Amniotic stem cell (primary cell): ENCODE measurements at places on chromosomes 1 and 21.

DNA sequence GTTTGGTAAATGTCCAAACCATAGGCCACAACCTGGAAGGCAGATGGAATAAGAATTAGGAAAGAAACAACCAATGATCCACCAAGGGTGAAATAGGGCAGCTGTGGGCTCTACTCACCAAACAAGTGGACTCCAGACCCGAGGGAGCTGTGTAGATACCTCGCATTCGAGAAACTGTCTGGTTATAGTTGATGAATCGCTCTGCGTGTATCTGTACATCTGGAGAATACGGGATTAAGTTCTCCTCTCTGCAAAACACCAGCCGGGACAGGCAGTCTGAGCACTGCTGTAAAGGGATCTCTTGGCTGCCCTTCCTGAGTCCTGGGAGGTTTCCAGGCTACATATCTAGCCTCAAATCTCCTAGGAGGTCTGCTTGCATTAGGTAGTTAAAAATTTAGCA lies 9.4 kb upstream of the UBR4 start:
- no peak for DNase-seq

DNA sequence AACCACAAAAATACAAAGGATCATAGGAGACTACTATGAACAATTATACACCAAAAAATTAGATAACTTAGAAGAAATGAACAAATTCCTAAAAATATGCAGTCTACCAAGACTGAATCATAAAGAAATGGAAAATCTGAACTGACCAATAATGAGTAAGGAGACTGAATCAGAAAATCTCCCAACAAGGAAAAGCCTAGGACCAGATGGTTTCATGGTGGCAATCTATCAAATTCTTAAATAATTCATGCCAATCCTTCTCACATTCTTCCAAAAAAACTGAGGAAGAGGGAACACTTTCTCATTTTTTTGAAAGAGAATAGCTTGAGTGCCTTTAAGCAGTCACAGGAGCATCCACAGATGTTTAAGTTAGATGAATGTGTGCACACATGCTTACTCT lies 31.8 kb upstream of the DISP1 start:
- no peak for DNase-seq

- no peak for DNase-seq
These were observed 54.4 kb downstream of the TIAM1 start for GRCh38 chr21:31289702-31290101.

- DNase-seq, result peak; percentile 13
These were observed 1.2 kb downstream of the ITPKB start for GRCh38 chr1:226737819-226738420.

- no peak for DNase-seq
These were observed 12.5 kb upstream of the TADA1 start for GRCh38 chr1:166888373-166889111.

DNA sequence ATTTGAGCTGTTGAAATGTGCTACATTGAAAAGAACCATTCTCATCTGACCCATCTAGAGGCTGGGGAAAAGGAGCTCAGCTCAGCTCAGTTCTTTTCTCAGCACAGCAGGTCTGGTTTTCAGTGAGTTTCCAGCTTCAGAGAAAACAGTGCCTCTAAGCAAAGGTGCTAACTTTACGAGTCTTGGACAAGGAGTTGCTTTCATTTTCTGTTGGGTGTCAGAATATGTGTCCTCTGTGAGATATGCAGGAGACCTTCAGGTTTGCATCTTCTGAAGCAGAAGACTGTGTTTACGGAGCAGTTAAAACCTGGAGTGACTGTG lies 321.3 kb upstream of the USP24 start:
- DNase-seq, result no peak

GRCh38 chr1:53401813-53402745 lies 57.1 kb upstream of the DMRTB1 start:
- DNase-seq, result no peak

- no peak for DNase-seq
These were observed 50.2 kb upstream of the ROR1 start for GRCh38 chr1:63723602-63724001.

GRCh38 chr1:96364576-96364975 lies 357.0 kb upstream of the PTBP2 start:
- no peak for DNase-seq

DNA sequence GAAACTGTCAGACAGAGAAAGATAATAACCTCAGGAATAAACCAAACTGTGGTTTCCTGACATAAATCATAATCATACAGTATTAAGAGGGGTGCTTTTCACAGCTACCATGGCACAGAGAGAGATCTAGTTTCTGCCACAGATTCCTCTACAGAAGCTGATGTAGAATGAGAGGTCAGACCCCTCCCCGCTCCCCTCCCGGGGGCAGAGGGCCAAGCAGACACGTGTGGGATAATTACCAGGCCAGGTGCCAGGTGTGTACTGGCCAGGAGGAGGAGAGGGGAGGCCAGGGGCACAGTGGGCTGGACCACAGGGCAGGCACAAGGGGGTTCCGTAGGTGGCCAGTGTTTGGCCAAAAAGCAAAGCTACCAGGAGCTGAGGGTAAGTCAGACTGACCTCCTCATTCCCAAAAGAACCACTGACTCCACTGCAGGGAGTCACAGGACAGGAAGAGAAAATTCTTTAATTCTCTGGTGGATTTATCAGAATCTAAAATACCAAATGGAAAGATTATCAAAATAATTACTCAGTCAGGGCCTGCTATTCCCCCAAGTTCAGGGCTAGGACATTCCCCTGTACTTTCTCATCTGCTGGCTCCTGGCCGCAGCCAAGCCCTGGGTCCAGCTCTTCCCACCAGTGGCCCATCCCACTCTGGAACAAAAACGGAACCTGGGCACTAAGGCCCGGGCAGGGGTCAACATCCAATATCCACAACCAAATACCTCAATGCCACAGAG lies 30.0 kb downstream of the C2CD2 start:
- DNase-seq, result no peak

DNA sequence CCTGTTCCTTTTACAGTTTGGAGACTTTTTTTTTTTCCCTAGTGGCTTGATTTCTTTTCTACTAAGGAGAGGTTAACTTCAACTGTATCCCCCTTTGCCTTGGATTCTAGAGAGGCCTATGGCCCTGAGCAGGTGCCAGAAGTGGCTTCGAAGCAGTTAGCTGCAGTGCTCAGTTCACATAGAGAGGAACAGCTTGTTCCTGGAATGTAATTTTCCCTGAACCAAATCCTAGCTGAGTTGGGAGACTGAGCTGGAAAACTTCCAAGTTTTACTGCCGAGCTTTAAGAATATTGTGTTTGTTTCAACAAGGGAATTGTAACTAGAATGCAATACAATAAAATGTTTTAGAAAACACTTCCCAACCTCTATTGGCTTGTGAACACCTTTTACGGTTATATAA lies 17.5 kb downstream of the RD3 start:
- no peak for DNase-seq

DNA sequence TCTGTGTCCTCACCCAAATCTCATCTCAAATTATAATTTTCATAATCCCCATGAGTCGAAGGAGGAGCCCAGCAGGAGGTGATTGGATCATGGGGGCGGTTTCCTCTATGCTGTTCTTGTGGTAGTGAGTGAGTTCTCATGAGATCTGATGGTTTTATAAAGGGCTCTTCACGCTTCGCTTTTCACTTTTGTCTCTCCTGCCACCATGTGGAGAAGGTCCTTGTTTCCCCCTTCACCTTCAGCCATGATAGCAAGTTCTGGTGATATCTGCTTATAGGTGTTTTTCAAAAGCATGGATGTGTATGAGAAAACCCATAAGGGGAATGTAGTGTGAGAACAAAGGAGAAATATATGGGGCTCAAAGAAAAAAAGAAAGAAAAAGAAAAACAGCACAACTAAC lies 405.9 kb upstream of the RGS18 start:
- no peak for DNase-seq

DNA sequence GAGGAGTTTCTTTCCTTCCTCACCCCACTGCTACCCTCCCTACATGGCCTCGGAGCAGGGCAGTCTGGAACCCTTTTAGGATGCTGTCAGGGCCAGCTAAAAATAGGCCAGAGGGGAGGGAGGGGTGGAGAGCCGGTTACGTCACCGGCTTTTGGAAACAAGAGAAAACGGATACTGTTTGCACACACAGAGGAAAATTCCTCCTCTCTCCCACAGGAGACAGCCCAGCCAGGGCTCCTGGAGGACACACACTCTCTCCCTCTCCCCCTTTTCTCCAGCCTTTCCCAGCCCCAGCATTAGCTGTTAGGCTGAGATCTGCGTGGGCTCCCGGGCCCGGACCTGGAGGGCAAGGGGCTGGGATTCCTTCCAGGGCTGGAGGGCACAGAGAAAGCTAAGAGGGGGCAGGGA lies 20.0 kb upstream of the ALDH4A1 start:
- peak; percentile 62 for DNase-seq

GRCh38 chr1:53498555-53499131 lies 39.4 kb downstream of the DMRTB1 start:
- DNase-seq, result no peak

- DNase-seq, result no peak
These were observed 1.7 kb upstream of the DMRTA2 start for GRCh38 chr1:50424884-50425375.

DNA sequence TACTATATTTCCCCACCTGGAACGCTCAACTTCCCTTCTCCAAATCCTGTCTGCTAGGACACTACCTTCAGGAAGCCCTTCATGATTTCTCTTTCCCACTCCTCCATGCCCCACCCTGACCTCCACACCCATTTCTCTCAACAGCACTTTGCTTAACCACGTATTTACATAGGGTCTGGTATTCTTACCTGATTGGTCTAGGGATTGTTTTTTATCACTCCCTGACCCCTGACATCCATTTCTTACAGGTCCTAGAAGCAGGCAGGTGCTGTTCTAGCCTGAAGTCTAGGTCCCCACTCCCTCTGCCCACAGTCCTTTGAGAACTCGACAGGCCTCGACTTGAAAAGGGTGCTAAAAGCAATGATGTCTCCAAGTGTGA lies 47.5 kb downstream of the DMAP1 start:
- DNase-seq, result no peak

- no peak for DNase-seq
These were observed 459 bp downstream of the CAPZB start for GRCh38 chr1:19484798-19485361.

- DNase-seq, result no peak
These were observed 47.8 kb downstream of the PTPN14 start for GRCh38 chr1:214503553-214503952.

DNA sequence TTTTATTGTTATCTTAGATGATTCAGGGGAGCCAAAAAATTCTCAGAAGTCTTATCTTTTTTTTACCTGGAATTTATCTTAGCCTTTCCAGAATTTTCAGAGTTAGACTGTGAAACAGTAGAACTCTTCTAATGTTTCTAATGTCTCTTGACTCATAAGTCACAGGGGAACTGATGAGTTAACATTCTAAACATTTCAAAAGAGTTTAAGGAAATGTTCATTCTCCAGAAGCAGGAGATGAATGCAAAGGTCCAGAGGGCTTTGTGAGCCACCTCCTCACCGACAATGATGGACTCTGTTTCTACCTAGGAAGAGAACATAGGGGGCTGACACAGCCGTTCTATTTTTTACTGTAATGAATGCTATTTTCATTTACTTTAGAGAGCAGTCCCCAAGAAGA lies 157.5 kb downstream of the BRINP2 start:
- no peak for DNase-seq

- peak; percentile 3 for DNase-seq
These were observed 3.2 kb downstream of the BTF3L4 start for GRCh38 chr1:52059321-52059720.

DNA sequence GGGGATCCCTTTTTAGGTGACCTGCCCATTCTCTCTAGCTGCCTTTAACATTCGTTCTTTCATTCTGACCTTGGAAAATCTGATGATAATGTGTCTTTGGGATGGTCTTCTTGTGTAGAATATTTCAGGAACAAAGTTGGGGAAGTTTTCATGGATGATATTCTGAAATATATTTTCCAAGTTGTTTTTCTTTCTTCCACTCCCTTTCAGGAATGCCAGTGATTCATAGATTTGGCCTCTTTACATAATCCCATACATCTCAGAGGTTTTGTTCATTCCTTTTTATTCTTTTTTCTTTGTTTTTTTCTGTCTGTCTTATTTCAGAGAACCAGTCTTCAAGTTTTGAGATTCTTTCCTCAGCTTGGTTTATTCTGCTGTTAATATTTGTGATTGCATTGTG lies 13.9 kb upstream of the SCMH1 start:
- no peak for DNase-seq
